ENCODE measurements at places on chromosomes 2 and 18. TPM values are rescaled to one million over a fixed set of nuclear protein-coding genes. Genes with fewer than 3 reads are reported as not detected.
A peak's percentile ranks its signal among the peaks of the same experiment; 100 is the strongest.

DNA sequence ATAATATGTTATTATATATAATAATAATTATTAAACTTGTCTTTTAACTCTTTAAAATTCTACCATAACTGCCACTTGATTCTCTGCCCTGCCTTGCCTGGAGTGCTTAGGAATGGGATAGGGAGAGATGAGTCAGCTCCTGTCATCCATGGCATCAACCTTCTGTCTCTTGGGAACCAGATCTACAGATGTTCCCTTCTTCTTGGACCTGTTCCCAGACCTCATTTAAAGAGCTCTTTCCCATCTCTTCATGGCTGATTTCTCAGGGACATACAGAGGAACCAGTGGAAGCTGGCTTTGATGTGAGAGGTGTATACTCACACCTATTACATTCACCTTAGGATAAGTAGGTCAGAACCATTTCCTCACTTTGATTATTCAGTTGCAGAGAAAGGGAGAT, 155.3 kb upstream of the MYO3B start:
- peak; percentile 5 for DNase-seq

The MYOM1 gene
- total RNA-seq = 0.02 TPM

The MZT2A gene
- 154 TPM for total RNA-seq

DNA sequence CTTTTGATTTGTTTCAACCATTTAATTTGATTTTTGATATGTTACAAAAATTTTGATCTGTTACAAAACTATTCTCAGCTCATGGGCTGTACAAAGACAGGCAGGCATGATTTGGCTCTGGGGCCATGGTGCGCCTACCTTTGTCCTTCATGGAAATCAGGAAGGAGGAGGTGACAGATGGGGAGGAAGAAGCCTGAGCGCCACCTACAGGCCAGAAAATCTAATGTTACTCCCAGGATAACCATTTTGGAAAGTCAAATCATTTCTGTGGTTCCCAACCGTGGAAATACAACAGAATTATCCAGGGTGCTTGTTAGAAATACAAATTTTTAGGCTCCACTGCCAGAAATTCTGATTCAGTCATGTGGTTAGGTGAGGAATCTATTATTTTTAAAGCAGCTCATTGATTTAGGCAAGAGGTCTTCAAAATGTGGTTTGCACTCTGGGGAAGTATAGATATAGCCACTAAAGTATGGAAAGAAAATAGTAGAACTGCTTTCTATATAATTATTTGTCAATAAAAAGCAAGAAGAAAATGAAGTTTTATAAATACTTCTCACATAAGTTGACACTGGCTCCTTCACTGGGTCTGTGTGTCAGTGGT, 93.9 kb downstream of the EVA1A start:
- peak; percentile 43 for DNase-seq

The FER1L5 gene
- total RNA-seq = not detected

- DNase-seq = no peak
These were observed 93.9 kb downstream of the DGKD start for GRCh38 chr2:233448220-233448559.

DNA sequence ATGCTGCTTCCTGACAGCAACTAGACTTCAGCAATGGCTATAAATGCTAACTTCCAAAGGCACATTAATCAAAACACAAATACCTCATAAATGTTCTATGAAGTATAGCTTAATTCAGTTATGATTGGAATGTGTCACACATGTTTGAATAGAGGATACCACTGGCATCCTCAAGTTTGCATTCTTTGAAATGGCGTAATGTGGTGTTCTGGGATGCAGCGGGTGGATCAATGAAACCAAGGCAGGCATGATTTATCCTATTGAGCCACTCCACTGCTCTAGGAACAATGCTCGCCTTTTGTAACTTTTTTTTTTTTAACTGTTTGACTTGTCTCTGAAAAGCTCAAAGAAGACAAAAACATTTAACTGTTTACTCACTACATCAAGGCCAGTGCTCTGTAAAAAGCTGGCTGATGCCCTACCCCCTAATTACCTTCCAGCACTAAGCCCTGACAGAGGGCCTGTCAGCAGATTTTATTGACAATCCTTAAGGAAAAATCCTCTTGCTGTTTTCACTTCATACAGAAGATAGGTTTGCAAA, 278.8 kb upstream of the SESTD1 start:
- no peak for DNase-seq

DNA sequence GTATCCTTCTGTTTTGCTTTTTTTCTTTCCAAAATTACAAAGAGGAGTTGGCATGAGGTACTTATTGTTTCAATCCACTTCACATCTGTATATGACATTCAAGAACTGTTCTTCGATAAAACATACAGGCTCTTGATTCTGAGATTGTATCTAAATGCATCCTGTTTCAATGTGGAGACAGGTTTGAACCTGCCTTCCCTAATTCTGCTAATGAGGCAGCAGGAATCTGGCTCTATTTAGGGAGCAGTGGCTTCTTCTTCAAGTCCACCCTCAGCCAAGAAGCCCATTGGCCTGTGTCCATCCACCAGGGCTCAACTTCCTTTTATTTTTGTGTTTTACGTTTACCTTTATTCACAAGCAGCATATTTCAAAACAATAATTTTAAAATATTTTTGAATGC, 84.8 kb upstream of the PIK3C3 start:
- DNase-seq = no peak

DNA sequence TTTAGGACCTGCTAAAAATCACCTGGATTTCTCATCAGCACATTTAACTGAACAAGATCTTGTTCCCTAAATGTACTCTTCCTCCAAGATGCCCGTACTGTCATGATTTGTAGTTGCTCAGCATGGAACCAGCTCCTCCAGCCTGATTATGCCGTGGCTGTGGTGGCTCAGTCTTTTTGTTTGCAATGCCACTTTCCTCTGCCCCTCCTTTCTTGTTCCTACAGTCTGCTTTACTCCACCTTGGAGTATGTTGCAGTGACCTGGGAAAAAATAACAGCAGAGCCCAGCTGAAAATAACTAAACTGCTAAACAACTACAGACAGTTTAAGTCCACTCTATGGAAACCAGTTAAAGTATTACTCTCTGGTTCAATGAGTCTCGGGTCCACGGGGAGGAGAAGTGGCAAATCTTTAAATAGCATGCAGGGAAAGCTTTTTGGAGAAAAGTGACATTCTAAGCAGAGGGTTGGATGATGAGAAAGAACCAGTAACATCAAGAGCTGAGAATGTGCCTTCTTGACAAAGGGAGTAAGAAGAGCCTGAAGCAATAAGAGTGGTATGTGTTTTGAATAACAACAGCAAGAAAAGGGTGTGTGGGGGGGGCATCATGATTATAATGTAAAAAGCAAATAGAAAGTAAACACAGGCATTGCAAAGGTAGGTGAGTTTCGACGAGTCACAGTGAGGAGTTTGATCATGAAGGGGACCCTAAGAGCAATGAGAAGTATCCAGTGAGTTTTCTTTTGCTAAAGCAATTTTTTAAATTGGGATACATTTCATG, 225.7 kb downstream of the TMX3 start:
- no peak for DNase-seq

The FLACC1 gene
- total RNA-seq = 0.23 TPM

DNA sequence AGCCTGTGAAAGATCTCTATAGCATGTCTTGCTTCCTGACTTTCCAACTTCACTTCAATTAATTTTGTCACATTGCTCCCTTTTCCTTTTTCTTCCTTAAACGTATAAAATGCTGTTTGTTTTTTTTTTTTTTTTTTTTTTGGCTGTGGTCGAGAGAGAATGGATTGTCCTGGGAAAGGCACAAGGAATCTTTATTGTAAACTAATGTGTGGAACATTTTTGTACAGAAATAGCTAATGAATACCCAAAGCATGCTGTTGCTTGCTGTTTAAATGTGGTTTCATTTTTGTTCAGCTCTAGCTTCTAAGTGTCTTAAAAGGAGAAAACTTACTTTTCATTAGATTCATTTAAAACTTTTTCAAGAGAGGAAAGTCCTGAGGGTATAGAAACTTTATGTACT, 105.5 kb downstream of the GPD2 start:
- DNase-seq = no peak

DNA sequence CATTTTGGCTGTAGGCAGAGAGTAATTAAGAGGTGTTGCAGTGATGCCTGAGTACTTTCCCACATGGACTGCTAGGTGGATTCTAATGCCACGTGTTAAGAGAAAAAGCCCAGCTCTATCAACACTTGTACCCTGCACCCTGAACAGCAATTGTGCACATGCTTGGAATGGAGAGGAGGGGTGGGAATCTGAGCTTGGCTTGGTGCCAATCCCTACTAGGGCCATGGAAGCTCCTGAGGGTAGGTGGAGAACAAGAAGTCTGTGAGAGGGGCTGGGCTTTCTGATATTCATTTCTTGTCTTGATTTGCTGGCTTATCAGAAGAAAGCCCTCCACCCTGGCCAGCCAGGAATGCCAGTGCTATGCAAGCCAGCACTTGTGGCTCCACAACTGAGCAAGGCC, 292.2 kb downstream of the KCNS3 start:
- DNase-seq = no peak

The SLC4A5 gene
- 0.23 TPM for total RNA-seq

The KLHL14 gene
- 0.02 TPM for total RNA-seq

DNA sequence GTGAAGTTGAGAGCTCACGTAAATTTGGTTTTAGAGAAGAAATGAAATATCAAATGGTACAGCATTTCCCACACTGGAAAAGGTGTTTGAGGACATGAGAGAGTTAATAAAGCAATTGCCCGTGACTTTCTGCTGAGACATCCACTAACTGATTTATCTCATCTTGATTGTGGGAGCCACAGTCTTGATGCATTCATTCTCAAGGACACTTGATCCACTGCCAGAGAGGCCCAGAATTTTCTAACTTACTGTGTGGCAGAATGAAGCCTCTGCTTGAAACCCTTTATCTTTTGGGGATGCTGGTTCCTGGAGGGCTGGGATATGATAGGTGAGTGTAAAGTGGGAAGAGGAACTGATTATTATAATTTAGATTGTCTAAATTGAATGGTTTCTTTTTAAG, at the start of gene CPO:
CPO (plus strand) TSS at position 179 of the 400 bp plus-strand sequence; CDS start at position 261, 82 bp downstream.
- DNase-seq = no peak

- no peak for DNase-seq
These were observed 141.2 kb downstream of the MYCN start for GRCh38 chr2:16081316-16082200.

- DNase-seq = no peak
These were observed 61.9 kb upstream of the CREB1 start for GRCh38 chr2:207467716-207468347.

DNA sequence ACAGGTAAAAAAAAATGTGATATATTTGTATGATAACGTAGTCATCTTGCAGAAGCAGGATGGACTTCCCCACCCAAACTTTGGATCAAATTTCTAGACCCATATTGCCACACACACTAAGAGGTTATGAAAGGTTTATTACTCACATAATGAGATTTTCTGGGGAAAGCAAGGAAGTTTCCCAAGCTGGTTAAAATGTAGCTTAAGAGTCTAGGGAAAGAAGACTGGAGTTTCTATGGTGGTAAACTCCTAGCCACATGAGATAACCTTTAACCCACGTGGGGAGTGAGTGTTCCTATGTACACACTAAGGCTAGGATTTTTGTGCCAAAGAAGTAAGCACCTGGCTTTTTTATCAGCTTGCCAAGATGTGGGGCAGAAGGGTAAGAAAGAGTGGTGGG, 335.7 kb upstream of the UBE2E3 start:
- peak; percentile 21 for DNase-seq

DNA sequence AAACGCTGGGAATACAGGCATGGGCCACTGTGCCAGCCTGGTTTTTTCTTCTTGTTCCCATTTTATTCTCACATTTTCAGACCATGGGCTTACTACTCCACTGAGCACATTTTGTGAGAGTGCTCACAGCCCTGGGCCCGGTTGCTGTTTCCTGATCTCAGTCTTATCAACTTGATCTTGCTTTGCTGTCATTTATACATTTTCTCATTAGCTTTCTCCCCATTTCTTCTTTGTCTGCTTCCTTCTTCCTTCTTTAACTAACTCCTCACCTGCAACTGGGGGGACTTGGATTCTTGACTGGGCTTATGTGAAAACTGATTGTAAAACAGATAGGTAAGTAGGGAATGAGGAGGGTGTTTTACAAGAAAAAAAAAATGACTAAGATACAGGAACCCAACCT, 117.3 kb downstream of the PLB1 start:
- no peak for DNase-seq

The DIPK1C gene
- 1.6 TPM for total RNA-seq

- no peak for DNase-seq
These were observed 17.9 kb downstream of the EHD3 start for GRCh38 chr2:31251851-31252250.

- DNase-seq = no peak
These were observed 75.4 kb upstream of the MAP2 start for GRCh38 chr2:209348433-209348832.

GRCh38 chr2:207085110-207085509, 80.6 kb downstream of the KLF7 start:
- no peak for DNase-seq

The LRP1B gene
- 0.76 TPM for total RNA-seq

The NOSTRIN gene
- 0.25 TPM for total RNA-seq

The CRYBA2 gene
- not detected for total RNA-seq

- DNase-seq = no peak
These were observed 157.3 kb downstream of the RHBDD1 start for GRCh38 chr2:226993171-226993570.

GRCh38 chr2:20562540-20563225, 88.2 kb downstream of the HS1BP3 start:
- no peak for DNase-seq

The GPR39 gene
- 5.1 TPM for total RNA-seq

GRCh38 chr18:395456-396250, 104.8 kb downstream of the COLEC12 start:
- DNase-seq = peak; percentile 96

The LYPD6 gene
- total RNA-seq = 8.6 TPM

The HOXD12 gene
- total RNA-seq = not detected

The CMPK2 gene
- total RNA-seq = 4.8 TPM

The UGT1A8 gene
- total RNA-seq = not detected

GRCh38 chr2:33526132-33526531, 49.7 kb downstream of the RASGRP3 start:
- no peak for DNase-seq

DNA sequence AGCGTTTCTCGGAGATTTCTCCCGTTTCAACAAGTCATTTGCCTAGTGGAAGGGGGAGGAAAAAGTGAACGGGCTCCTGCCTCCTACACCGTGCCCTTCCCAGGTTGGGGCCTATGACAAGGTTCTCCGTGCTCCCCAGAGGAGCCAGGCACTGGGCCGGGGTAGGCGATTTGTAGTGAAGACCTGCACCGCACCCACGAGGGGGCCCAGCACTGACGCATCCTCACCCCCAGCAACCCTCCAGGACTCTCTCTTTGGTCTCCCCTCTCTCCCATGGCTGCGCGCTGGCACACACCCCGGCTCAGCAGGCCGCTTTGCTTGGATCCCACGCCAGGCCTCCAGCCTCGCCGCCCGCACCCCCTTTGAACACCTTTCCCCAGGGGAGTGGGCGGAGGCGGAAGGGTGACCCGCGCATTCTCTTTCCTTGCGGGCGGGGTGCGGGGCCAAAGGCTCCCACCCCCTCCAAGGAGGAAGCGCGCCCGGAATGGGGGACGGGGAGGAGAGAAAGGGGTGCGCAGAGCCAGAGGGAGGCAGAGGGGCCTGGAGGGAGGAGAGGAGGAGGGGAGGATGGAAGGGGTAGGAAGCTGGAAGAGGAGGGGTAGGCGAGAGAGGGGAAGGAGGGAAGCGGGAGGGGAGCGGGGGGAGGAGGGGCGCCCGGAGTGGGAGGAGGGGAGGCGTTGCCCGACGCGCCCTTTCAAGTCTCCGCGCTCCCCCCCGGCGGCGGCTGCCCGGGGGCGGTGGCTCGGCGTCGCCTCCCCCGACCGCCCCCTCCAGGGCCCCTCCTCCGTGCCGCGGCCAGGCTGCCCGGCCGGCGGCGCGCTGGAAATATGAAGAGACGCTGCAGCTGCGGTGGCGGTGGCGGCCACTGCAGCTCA, at the start of gene APCDD1:
APCDD1 (plus strand) TSS at position 830 of the 875 bp plus-strand sequence. CDS start 347 bp downstream, outside the sequence.
- DNase-seq = peak; percentile 20

- DNase-seq = no peak
These were observed 108.0 kb downstream of the ARHGAP15 start for GRCh38 chr2:143237146-143237777.

The SERPINB8 gene
- total RNA-seq = 9.2 TPM
